ENCODE measurements at places on chromosomes 3 and 15.
A peak's percentile ranks its signal among the peaks of the same experiment; 100 is the strongest.

GRCh38 chr15:72800833-72801481 is 17.4 kb upstream of the ADPGK start:
- DNase-seq: no peak

DNA sequence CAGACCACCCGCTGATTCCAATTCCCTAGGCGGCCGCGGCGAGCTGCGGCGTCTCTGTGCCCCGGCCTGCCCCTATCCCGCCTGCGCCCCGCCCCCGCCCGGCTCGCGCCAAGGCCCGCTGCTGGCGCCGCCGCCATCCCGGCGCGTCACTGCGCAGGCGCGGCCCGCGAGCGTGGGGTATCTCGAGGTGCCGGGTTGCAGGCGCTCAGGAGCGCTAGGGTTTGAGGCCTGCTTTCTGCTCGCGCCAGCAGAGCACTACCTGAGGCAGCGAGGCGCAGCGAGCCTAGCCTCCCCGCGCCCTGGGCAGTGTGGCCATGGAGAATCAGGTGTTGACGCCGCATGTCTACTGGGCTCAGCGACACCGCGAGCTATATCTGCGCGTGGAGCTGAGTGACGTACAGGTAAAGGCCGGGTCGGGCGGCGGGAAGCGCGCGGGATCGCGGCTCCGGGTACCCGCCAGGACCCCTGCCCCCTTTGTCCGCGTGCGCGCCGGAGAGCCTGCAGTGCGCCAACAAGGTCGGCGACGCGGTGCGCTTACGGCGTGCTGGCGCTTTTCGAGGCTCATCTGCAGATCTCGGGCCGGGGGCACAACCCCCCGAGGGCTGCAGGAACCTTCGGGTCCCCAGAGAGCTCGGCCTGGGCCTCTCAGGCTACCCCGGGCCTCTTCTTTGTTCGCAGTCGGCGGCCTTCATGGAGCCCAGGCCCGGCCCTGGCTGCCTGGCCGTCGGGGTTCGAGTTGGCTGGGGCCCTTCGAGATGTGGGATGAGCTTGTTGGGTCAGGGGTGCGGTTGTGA is at the start of gene HACD3:
HACD3 (plus strand) TSS at position 146 of the 794 bp plus-strand sequence; CDS start at position 315, 169 bp downstream.
- DNase-seq: peak; percentile 90

DNA sequence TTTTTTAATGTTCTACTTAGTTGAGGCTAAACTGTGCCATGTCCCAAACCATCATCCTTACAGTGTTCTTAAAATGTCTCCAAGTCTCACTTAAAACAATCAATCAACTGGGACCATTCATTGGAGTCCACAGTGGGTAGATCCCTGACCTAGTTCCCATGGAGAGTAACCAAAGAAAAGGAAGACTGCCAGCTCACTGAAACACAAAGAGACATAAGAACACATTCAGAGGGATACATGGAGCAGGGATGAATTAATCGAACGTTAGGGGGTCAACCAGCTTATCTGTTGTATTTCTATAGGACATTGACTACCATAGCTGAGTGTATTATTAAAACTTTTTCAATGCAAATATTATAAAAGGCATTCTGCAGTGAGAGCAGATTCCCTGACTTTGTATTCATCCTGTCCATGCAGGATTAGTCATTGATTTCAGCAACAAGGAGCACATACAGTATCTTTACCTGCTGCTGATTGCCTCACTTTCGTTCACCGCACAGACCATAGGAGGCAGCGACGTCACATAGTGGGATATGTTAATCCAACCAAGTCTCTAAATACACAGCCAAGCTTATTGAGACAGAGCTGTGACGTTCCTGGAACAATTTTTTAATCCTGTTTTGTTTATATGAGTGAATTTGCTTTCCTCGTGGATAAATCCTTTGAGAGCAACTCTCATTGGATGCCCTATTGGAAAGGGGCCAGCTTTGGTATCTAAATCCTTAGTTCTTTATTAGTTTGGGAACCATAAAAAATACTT is 364.9 kb upstream of the RBMS3 start:
- DNase-seq: no peak

DNA sequence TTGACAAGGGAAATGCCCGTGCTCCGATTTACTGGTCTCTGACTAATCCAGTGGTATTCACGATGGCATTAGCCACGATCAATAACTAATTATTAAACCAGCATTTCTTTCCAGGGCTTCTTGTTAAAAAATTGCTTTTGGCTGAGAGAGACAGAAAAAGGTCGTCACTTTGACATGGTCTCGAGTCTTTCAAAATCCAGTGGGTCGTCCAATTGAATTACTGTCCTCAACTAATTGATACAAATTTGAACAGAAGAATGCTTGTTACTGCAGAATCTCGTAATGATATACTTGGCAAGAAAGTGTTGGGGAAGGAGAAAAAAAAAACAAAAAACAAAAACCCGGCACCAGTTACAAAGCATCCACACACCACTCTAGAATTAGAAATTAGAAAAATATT is 318.4 kb downstream of the NR2F2 start:
- no peak for DNase-seq

- no peak for DNase-seq
Observed at GRCh38 chr15:72368325-72368724, 7.5 kb downstream of the HEXA start.

GRCh38 chr15:100405179-100405578 is 63.4 kb upstream of the ADAMTS17 start:
- no peak for DNase-seq

DNA sequence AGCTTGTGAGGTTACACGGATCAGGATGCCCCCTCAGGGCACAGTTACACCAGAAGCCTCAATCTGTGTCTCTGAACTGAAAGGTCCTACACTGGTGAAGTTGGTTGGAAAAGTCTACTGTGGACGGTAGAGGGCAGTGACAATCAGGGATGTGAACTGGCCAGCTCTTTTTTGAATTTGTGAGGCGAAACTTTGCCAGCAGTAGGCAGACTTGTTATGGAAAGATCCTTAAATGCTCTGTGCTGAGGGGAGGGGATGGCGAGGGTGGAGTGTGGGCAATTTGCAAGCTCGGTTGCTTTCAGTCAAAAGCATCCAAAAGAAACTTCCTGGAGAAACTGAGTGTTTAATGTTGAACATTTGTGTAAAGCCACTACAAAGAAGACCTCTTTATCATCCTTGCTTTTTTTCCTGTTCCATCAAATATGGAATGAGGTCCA is 127.4 kb upstream of the ABHD17C start:
- no peak for DNase-seq

DNA sequence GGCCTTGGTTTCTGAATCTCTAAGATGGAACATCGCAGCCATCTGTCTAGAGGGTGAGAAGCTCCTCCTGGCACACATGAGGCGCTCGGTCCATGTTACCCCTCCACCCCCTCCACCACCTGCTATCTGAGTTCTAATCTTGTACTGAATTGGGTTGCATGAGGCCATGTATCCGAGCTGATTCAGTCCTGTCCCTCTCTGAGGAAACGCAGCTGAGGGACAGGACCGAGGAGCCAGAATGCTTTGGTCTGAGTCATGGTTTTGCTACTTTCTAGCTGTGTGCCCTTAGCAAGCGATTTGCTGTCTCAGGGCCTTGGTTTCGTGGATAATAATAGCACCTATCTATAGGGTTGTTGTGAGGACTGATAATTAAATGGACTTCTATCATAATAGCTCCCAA is 87.8 kb upstream of the SEC13 start:
- DNase-seq: no peak

GRCh38 chr3:160808838-160809237 is 52.8 kb downstream of the PPM1L start:
- DNase-seq: no peak

- DNase-seq: no peak
Observed at GRCh38 chr15:99343208-99343607, 91.9 kb downstream of the LRRC28 start.

DNA sequence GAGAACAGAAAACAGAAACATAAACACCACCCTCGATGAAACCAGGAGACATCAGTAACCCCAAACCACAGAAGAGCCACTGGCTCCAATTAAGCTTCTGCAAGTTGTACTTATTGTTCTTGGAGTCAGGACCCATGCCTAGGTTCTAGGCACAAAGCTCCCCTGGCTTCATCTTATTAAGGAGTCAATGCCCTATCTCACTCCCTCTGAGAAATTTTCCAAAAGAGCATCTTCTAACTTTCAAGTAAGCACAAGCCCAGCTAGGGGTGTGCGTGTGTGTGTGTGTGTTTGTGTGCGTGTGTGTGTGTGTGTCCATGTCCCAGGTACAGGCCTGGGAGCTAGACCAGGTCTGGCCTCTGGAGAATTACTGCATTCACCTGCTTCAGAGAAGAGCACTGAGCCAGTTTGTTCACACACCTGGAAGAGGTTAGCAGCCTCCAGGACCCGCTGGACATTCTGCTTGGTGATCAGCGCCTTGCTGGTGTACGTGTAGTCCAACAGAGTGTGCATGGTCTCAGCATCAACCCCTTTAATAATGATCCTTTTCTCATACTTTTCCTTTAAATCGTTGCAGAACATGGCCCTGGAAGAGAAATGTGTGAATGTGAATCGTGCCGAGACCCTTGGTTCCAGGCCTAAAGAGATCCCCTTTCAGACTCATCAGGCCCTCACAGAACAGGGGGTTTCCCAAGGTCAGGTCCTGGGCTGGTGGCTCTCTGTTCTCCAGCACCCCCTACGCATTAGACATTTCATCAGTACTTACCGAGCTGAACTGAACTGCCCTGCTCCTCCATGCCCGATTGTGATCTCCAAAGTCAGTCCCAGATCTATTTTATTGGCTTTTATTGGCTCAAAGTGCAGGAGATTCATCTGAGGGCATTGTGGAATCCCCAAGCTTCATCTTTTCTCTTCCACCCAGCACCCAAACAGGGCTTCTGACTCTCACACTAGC is 27.8 kb downstream of the KLHL6 start:
- DNase-seq: no peak

DNA sequence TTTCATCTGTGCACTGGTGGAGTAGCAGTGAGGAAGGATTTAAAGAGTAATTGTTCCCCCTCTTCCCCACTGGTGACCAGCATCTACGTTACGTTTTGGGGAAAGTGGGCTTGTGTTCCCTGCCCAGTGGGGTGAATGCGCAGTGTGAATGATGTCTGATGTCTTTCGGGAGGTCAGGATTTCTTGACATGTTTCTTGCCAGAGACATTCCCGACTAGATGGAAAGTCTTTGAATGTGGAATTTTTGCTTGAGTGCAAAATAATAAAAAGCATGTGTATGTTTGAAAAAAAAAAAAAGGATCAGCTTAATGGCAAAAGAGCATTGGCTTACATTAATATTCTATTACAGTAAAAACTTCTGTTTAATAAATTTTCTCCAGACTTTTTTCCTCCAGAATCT is 632.2 kb downstream of the FOXP1 start:
- no peak for DNase-seq

GRCh38 chr15:93384886-93385285 is 295.9 kb upstream of the RGMA start:
- DNase-seq: no peak

DNA sequence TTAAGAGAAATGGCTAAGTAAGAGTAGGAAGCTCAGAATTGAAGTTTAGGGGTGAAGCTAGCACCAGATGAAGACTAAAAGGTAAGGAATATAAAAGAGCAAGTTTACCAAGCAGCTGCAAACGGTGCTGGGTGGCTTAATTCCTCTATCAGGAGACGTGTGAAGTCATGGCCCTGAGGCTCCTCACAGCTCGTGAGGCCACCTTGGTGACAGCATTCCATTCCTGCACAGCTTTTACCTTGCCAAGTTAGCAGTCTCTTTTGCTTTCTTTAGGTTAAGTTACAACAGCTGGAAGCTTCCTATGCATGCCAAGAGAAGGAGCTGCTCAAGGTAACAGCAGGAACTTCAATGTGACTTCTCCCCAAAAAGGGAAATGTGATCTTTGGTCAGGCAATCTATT is 6.4 kb downstream of the TMCO5A start:
- DNase-seq: no peak

DNA sequence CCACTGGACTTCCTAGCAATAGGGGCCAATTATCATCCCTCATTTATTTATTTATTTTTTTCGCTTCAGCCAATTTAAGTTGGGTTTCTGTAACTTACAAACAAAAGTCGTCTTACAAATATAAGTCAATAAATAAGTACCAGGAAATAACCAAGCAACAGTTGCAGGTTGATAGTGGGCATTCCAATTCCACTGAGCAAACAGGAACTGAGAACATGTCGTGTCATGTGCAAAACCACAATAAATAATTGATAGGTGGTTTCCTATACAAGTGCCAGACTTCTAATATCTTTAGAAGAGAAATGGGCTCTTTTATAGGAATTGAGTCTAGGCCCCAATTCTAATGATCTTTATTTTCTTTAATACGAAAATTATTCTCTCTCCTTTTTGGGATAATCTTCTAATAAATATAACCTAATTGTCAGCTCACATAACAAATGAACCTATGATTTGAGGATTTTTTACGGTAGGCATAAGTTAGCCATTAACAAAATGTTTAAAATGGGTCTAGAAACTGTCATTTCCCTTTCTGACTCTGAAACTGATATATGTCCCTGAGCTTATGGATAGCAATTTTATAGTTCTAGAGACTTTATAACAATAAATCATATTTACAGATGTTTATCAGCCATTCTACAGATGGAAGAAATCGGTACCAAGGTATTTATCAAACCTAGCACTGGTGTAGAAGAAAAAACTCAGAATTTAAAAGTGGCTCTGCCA is 571.8 kb downstream of the FOXP1 start:
- DNase-seq: no peak

GRCh38 chr3:13379201-13379830 is 40.8 kb downstream of the NUP210 start:
- no peak for DNase-seq

DNA sequence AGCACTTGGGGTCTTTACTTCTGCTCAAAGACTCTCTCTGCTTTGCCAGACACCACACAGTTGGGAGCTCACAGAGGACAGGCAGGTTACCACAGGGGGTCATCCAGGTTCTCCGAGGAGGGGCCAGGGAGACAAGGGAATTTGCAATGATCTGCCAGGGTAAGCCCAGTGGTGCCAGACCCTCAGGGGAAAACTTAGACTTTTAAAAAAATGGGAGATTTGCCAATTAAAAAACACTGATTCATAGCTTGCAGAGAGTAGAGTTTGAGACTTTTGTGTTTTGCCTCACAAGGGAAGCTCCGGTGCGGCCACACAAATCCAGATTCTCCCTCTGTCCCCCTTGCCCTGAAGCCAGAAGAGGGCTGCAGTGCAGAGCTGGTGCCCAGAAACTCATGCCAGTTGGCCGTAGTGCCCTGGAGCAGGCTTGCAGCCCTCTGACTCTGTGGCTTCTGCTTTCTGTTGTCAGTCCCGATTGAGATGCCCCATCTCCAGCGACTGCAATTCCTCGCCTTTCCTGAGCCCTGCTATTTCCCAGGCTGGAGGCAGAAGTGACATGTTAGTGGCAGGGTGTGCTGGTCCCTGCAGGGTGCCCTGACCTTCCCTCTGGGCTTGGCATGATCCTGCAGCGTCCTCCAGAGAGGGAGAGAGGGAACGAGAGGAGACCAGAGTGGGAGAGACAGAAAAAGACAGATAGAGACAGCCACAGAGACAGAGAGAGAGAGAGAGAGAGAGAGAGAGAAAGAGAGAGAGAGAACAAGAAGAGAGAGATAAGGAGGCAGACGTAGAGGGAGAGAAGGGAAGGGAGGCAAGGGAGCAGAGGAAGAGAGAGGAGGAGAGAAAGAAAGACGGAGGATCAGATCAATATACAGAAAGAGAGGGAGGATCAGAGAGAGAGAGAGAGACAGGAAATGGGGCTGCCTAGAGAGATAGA is 46.0 kb downstream of the RHCG start:
- DNase-seq: no peak

GRCh38 chr15:94174399-94174802 is 57.0 kb upstream of the MCTP2 start:
- DNase-seq: no peak

- peak; percentile 28 for DNase-seq
Observed at GRCh38 chr15:81304226-81304625, 19.7 kb downstream of the STARD5 start.
